NCI-H1436 (cell line): ENCODE measurements at places on chromosomes 6 and 20.

DNA sequence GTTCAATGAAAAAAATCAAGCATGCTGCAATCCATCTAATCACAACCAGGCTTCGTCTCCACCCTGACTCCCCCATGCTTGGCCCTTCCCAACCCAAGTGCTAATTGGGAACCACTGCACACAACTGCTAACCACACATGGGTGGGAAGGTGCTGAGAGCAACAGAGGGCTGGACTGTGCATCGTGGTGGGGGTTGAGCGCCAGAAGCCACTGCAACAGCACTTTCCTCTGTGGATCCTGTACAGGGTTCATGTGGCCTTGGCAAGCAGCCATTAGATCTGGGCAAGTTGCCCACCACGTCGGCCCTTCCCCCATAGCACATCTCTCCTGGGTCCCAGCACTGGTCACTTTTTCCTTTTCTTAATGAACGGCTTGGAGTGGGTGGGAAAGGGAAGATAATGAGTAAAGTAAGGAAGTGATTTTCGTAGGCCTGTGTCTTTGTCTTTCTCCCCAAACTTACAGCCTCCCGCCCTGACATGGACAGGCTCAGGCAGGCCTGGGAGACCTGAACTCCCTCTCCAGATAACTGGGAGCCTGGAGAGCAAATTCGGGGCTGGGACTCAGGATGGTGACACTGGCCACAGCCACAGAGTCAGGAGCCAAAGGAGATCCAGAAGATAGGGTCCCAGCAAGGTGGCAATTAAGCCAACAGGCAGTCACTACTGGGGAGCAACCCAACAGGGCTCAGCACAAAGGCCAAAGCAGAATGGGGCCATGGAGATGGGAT is 34.4 kb upstream of the MRPS10 start:
- no peak for DNase-seq

DNA sequence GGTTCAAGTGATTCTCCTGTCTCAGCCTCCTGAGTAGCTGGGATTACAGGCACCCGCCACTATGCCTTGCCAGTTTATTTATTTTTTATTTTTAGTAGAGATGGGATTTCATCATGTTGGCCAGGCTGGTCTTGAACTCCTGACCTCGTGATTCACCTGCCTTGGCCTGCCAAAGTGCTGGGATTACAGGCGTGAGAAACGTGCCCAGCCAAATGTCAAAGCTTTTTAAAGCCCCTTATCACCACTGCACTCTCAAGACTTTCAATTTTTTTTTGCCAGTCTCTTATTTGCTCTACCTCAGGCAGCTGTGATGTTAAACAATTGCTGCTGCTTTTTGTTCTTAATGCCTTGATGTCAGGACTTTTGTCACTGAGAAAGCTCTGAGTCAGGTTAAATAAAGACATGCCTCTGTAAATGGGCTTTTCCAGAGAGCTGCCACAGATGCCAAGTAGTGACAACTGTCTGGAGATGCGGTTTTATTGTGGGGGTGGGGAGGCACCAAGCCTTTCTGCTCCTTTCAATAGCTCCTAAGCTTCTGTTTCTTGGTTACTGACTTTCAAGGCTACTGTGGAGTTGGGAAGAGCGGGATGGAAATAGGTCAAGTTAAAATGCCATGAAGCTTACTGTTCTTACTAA is 29.2 kb downstream of the RSPH3 start:
- no peak for DNase-seq

- DNase-seq = no peak
Measured at GRCh38 chr6:52494298-52495072, 74.3 kb downstream of the EFHC1 start.

DNA sequence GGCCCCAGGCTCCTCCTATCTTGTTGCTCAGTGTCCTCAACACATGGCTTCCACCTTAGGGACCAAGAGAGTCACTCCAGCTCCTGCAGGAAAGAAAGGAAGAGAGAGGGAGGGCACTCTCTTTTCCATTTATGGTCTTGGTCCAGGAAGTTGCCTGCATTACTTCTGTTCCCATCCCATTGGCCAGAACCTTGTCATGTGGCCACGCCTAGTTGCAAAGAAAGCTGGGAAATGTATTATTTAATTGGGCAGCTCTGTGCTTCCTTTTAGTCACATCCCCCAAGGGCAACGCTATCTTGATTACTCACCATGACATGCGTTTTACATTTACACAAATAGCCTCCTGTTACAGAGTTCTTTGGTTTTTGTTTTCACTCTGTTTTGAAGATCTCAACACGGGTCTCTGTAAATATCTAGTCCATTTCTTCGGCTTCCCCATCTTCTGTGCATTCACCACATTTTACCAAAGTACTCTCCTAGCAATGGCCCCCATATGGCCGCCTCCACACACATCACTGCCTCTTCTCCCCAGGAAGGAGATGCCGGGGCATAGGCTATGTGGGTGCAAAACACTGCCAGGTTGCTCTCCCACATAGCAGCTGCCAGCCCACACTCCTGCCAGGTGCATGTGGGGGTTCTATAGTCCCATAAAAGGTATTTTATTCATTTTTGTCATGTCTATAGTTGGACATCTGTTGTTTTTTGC is 35.7 kb upstream of the ZMYND8 start:
- DNase-seq = no peak

- no peak for DNase-seq
Measured at GRCh38 chr6:16836144-16836981, 75.1 kb upstream of the ATXN1 start.

DNA sequence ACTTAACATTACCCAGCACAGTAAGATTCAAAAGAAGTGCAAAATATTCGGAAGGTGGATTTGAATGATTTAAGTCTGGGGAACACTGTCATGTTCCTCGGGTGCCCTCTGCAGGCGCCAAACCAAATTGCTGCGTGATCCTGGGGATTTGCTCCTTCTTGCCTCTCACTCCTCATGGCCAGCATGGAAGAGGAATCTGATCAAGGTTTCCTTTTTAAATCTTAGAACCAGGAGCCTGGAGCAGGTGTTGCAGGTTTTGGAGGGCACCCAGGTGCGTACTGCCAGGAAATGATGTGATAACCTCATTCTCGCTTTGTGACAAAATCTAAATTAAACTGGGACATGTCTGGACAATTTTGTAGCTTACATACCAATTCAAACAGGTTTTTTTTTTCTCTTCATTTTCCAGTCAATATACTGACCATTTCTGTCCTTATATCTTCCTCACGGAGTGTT is 8.1 kb upstream of the PFDN4 start:
- peak; percentile 22 for DNase-seq

GRCh38 chr6:156940221-156940620 is 163.0 kb downstream of the ARID1B start:
- no peak for DNase-seq

DNA sequence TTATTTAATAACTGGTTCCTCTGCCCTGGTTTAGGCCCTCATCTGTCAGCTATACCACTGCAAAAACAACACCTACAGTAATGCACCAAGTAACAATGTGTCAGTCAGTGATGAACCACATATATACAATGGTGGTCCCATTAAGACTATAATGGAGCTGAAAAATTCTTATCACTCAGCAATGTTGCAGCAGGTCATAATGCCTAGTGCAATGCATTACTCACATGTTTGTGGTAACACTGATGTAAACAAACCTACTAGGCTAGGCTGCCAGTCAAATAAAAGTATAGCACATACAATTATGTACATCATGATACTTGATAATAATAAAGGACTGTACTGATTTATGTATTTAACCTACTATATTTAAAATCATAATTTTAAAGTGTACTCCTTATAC is 31.3 kb downstream of the RARS2 start:
- no peak for DNase-seq

DNA sequence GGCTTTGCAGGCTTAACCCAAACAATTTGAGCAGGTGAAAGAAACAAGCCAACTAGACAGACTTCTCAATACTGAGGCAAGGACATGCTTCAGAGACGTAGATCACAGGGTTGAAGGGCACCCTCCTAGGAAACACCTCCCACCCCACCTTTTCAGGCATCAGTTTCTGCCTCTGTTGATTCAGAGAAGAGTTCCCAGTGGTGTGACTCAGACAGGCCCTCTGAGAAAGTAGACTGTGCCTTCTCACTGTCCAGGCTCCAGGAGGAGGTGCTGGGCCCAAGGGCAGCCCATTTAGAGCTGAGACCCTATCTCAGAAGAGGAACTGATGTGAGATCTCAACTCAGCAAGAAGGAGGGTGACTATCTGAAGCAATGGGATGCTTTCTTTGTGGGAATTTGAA is 108.1 kb downstream of the FAM50B start:
- DNase-seq = no peak

GRCh38 chr6:42278131-42278853 is 60.6 kb upstream of the MRPS10 start:
- DNase-seq = no peak

DNA sequence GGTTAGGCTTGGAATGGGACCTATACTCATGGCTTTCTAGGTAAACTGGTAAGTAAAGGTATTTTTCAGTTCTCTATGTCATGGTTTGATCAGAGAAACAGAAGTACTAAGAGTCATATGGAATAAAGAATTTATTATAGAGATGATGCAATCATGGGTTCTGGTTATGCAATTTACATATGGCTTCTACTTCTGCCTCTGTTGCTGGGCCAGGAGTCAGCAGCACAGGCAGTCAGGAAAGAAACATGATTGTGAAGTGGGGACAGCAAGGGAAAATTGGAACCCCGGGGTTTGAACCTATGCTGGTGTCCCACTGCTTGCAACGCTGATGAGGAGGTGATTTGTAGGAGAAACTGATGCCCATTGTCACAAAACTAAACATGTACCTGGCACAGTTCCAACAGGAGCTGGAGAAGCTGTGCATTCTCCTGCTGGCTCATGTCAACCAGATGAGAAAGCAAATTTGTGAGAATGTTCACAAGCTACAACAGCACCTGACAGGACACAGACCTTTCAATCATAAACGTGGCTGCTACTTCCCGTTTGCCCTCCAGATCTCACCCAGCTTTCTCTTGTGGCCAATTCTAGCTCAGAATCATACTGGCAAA is 887.1 kb downstream of the TFAP2A start:
- no peak for DNase-seq

- DNase-seq = no peak
Measured at GRCh38 chr6:161694995-161695394, 421.1 kb upstream of the AGPAT4 start.

- DNase-seq = no peak
Measured at GRCh38 chr6:66238851-66239250, 531.8 kb upstream of the EYS start.

DNA sequence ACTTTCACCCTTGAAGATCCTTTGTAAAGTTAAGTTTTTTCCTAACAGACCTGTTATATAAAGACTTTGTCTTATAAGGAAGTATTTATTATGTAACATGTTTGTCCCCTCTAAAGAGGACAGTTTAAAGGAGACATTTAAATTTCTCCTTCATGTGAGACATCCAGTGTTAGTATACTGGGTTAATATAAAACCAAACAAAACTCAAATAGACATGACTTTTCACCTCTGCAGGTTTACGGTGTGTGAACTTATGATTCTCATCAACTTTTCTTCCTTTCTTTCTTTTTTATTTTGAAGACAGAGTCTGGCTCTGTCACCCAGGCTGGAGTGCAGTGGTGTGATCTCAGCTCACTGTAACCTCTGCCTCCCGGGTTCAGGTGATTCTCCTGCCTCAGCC is 17.4 kb upstream of the MPC1 start:
- no peak for DNase-seq

- no peak for DNase-seq
Measured at GRCh38 chr20:56358070-56358469, 704 bp upstream of the FAM210B start.

DNA sequence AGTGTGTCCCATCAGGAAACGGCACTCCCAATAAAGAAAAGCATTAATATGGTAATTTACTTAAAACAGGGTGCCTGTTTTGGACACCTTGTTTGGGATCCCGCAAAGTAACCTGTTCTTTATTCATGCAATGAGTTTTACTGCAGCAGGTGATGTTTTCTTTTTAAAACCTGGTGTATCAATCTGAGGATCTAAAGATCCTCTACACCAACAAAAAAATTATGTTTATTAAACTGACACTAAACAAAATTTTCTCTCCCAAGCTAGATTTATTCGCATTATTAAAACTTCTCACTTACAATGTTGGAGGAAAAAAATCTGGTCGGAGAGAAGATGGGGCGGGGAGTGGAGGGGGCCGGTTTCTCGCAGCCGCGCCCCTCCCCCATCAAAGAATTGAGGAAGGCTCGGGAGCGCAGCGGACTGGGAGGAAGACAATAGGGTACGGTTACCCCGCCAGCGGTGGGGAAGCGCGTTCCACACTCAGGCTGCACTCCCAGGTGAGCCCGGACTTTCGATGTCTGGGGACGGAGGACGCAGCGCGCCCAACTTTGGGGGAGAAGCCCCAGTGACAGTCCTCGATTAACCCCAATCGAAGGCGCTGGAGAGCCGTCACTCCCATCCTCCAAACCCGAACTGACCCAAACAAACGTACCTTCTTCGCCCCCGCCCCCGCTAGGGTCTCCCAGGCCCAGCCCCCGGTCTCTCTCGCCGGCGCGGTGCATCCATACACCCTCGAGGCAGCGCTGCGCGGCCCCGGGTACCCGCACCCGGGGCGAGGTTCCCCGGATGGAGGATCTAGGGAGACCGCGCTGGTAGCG is 1.3 kb downstream of the CD24 start:
- peak; percentile 53 for DNase-seq

GRCh38 chr6:90192857-90193256 is 103.8 kb downstream of the BACH2 start:
- DNase-seq = no peak

- DNase-seq = no peak
Measured at GRCh38 chr20:24603454-24603853, 134.0 kb downstream of the SYNDIG1 start.

GRCh38 chr6:18253635-18254034 is 10.7 kb downstream of the DEK start:
- no peak for DNase-seq

DNA sequence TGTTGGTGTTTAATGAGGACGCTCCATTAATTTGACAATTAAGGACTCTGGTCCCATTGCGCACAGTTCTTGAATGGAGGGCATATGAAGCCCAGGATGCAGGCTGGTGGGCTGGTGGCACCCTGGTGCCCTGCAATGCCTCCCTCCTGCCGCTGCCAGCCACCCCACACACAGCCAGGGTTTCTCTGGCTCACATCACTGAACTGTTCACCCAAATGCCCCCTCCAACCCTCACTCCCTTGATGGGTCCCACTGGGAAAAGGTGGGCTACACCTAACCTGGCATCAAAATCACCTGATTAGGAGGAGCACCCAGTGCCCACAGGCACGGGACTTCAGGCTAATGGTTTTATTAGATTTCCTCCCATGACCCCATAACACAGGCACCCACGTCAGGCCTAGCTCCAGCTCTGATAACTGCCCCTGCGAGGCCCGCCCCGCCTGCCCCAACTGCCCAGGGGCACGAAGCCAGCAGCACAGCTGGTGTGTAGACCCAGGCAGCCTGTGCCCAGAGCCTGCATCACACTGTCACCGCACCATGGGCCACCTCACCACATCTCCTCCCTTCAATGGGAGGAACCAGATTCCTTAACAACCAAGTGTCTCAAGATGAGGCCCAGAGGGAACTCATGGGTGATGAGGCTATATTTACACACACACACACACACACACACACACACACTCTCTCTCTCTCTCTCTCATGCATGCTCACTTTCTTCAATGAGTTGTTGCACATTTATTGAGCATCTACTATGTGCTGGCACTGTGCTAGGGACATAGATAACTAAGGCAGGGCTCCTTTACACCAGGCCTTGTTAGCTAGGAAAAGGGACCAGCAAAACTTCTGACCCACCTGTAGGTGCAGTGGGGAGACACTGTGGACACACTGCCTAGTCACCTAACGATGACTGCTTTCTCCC is 107.3 kb downstream of the NOL4L start:
- no peak for DNase-seq

- no peak for DNase-seq
Measured at GRCh38 chr20:43727980-43728590, 1.3 kb upstream of the GTSF1L start.
